ENCODE measurements at places on chromosomes 2 and 18.

DNA sequence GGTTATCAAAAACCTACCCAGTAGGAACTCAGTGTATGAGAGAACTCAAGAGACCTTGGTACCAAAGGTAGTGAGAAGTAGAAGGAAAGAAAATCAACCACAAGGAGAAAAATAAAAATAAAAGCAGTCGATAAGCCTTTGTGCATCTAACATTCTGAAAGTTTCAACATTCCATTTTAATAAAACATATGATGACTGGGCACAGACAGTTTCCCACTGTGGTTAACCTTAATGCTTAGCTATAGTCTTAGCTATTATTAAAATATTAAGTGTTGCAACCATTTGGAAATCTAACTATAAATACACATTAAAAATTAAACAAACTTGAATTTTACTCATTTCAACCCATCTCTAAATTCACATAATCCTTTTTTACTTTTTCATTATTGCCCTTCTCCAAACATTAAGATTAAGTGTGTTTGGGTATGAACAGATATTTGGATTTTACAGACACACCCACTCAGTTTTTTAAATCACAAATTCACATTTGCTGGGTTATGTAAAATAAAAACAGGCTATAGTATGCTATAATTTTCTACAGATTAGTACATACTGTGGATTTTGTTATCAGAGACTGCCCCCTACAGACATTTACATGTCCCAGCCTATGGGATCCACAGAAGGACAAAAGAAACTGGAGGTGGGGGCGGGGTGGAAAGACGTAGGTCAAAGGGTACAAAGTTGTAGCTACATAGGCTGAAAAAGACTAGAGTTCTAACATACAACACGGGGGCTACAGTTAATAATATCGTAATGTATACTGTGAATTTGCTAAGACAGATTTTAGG is 32.8 kb downstream of the SRBD1 start:
- DNase-seq: no peak

DNA sequence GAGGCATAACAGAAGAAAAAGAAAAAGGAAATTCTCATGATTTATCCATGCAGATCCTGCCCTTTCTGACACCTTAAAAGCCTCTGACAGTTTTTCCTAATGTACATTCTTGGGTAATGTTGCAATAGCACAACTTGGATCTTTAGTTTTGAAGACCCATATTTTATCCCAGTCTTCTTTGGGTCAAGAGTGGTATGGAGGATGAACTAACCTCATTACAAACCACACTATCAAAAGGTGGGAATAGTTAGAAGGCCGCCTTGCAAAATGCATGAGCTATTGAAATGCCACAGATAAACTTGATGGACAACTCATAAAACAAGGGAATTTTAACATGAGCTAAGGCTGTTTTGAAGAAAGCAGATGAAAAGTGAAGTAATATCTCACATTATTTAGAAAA is 1479.8 kb upstream of the ACVR2A start:
- DNase-seq: no peak

DNA sequence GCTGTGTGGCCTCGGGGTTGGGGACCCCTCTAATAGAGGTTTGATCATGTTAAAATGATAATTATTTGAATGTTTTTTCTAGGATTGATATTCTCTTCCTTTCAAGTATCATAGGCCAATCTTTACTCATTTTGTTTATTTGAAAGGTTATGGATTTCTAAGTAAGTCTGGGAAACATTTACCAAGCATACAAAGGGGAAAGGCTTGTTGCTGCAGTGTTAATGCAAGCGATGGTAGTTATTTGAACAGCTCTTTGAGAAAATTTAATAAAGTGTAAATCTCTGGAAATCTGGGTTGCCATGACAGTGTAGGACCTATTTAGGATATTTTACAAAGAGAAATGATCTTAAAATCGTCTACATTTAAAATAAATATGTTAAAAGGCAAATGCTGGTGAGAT is 56.1 kb downstream of the SPTBN1 start:
- no peak for DNase-seq

GRCh38 chr2:215828528-215829184 is 184.7 kb downstream of the MREG start:
- DNase-seq: peak; percentile 40

DNA sequence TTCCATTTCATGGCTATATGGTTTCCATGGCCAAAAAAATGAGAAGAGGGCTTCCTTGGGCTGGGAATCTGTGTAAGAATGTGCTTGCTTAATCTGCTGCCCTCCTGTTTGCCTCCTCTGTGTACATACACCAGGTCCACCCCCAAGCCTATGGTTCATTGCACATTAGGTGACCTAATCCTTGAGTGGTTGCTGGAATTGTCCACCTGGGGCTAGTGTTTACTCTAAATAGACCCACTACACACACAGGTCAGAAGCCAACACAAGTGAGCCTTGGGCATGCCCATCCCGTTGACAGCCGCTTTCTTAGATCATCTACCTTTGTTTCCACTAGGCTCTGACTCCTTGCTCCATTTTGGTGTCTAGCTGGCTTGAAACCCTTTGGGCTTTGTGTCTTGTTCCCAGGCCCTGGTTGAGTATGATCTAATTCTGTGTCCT is 59.2 kb upstream of the ATL2 start:
- DNase-seq: no peak

All from stimulated activated CD4-positive, alpha-beta T cell treated with anti-CD3 and anti-CD28 coated beads, Interleukin-1b, Interleukin-23, amount 100 ng/mL, for 48 hours (primary cell).